Lower leg skin (tissue), 4 donors: ENCODE measurements at places on chromosomes 7 and 10.
A peak's percentile ranks its signal among the peaks of the same experiment; 100 is the strongest.

DNA sequence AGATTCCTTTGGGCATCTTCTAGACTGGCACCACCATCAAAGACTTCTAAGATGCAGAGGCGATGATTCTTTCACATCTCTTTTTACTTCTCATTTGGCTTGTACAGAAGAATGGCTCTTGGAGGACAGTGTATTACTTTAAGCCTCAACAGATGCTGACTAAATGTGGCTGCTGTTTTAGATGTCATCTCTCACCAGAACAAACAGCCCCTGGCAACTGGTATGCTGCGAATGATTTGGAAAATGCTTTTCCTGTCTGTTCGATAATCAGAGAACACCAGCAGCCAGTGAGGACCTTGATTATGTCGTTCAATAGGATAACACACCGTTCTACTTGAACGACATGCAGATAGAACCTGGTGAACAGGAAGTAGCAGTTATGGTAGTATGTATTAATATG lies 131.8 kb downstream of the RNF216 start:
- DNase-seq: no peak

GRCh38 chr10:4663162-4663992 lies 162.6 kb upstream of the AKR1E2 start:
- peak; percentile 93 for DNase-seq

GRCh38 chr7:24722386-24723177 lies 34.7 kb downstream of the GSDME start:
- DNase-seq: no peak

DNA sequence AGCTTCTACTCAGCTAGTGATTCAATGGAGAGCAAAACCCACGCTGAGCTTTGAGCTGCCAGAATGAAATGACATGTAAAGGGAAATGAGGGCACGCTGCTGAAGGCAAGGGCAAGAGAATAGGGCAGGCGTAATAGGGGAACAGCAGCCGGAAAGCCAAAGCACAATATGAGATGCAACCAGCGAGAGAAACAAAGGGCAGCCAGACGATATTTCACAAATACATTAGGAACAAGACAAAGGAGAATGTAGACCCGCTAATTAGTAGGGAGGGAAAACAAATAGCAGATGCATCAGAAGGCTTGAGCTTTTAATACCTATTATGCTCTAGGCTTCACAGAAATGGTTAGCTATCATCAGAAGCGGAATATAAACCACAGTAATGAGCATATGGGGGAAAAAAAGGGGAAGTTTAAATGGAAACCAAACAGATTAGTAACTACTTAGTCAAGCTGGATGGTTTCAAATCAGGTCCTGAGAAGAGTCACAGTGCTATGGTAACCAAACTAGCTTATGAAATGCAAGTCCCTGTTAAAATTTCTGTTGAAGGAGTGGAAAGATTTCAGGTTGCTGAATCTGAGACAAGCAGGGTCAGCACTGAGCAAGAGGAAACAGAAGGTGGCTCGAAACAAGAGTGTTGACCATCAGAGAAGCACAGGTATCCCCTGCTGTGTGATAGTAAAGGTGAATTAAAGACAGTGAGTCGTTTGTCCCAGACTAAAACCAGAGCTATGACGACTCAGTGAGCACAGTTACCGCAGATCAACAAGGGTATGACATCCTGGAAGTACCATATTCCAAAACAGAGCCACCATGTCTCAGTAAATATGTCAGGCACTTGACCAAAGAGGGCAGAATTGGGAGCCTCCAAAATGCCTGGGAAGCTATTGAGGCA lies 496.9 kb upstream of the CELF2 start:
- DNase-seq: no peak

- DNase-seq: no peak
Measured at GRCh38 chr10:120505056-120505455, 48.0 kb downstream of the PLPP4 start.
